ENCODE measurements at places on chromosomes 12 and 14.

- no peak for DNase-seq
Observed at GRCh38 chr12:113101751-113102150, 33.8 kb downstream of the RASAL1 start.

DNA sequence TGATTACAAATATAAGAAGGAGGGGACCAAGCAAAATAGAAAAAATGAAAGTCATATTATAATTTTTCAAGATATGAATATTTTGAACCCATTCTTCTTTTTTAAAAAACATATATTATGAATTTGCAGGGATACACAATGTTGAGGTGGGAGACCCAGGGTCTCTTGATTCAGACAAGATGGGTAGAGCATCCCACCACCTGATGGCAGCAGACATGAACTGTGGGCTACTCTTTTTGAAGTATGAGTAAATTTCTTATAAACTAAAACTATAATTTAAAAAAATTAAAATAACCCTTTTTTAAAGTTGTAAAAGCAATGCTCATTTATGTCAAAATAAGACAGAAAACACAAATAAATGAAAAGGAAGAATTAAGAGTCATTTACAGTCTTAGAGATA lies 202.7 kb upstream of the PRICKLE1 start:
- no peak for DNase-seq

- no peak for DNase-seq
Observed at GRCh38 chr14:66395300-66395699, 90.9 kb upstream of the CCDC196 start.

DNA sequence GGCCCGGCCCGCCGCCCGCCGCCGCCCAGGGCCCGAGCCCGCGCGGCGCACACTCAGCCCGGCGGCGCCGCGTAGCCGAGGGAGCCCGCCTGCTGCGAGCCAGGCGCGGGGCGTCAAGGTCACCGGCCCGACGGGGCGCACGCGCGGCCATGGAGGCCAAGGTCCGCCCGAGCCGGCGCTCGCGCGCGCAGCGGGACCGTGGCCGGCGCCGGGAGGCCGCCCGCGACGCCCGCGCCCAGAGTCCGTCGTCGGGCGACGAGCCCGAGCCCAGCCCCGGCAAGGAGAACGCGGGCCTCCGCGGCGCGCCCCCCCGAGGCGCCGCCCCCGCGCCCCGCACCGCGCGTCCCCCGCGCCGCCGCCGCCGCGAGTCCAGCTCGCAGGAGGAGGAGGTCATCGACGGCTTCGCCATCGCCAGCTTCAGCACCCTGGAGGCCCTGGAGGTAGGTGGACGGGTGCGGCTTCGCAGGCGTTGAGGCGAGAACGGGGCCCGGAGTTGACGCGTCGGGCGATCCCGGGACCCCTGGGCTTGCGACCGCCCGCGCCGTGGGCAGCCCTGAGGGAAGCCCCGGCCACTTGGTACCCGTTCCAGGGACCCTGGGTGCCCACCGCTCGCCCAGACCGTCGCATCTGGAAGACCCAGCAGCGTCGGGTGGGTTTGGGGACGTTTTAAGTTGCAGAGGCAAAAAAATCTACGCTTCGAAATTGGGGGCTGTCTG lies 629 bp downstream of the FBRSL1 start:
- peak; percentile 9 for DNase-seq

GRCh38 chr14:87278415-87278814 lies 714.6 kb downstream of the GALC start:
- no peak for DNase-seq

DNA sequence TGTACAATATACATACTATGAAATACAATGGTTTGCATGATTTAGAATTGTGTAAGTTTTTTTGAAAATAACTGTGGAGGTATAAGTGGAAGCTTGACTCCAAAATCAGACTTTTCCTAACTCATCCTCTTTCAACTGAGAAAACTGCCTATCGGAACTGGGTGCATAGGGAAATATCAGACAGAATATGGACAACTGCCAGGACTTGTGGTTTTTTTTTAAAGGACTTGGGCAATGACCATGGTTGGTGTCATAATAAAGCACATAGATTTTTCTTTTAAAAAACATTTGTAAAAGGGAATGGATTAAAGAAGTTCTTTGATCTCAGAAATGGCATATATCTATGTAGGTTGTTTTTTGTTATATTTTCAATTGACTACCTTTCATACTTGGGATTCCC lies 53.3 kb upstream of the LRRK2 start:
- DNase-seq: no peak

GRCh38 chr12:57524814-57525614 lies 2.4 kb downstream of the MBD6 start:
- no peak for DNase-seq

DNA sequence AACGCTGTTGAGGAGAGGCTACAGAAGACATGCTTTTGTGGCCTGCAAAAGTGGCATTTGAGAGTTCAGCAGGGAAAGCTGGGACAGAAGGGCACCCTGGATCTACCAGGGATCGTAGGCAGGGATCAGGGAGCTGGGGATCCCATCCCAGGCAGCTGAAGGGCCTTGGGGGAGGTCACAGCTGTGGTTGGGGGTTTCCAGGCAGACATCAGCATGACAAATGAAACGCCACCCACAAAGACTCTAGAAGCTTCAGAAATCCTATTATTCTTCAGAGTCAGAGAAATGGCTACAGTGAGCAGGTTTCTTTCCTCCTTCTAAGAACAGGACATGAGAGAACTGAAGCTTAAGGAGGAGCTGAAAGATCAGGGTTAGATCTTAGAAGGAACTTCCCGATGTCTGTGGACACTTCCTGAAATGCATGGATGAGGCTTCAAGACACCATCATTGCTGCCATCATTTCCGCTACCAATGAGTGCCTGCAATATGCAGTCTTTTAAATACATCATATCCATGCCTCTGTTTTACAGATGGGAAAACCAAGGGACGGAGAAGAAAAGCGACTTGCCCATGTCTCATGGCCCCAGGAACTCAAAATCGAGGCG lies 104.3 kb downstream of the RBM19 start:
- DNase-seq: no peak

DNA sequence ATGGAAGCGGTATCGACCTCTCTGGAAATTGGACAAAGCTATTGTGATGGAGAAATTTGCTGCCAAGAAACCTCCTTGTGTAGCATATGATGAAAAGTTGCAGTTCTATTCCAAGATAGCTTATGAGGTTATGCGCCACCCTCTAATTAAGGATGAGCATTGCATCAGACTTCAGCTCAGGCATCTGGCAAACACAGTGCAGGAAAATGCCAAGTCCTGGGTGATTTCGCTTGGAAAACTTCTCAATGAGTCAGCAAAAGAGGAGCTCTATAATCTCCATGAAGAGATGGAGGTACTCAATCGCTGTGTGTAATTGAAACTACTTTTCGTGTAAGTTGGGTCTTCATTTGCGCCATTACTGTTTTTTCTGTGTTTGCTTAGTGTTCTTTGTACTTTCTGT lies 51.2 kb downstream of the DNAH10 start:
- no peak for DNase-seq

GRCh38 chr12:124188561-124189405 lies 106.1 kb upstream of the RFLNA start:
- DNase-seq: no peak

GRCh38 chr12:111168009-111168900 lies 200.6 kb downstream of the PHETA1 start:
- no peak for DNase-seq

DNA sequence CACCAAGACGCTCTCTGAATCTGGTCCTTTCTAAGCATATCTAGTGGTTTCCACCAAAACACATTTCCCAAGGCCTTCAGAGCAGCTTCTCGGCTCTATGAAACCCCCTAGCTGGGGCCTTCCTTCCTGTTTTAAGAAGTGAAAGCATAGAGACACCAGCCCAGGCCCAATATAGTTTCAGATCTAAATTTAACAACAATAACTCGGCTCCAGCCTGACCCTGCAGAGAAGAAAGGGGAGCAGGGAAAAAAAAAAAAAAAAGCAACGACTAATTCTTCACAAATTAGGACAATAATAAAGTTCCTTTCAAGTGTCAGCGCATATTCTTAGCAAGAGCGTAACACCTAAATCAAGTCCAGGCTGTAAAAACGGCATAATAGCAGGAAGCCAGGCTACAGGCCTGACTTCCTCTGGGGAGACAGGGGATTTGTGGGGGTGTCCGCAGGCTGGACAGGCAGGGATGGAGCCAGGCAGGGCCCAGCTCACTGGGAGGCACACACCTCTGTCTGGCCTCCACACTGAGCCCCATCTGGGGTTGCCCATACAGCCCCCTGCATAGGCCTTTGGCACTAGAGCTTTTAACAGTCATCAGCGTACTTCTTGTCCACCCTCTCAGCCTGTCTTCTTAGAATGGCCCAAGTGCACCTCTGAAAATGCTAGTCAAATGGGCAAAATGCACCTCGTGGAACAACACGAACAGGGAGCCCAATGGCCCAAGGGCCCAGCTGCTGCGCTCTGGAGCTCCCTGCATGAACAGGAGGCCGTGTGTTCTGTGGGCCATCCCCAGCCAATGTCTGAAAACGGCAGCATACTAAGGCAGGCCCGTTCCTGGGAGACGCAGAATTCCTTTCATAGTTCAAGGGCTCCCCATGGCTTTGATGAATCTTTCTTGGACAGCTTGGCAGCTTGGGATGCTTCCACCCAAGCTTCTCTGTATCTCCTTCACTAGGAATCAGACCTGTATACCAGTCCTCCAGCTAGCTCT lies 772.9 kb downstream of the MED13L start:
- DNase-seq: no peak

- DNase-seq: no peak
Observed at GRCh38 chr14:90281756-90282155, 25.4 kb downstream of the PSMC1 start.

DNA sequence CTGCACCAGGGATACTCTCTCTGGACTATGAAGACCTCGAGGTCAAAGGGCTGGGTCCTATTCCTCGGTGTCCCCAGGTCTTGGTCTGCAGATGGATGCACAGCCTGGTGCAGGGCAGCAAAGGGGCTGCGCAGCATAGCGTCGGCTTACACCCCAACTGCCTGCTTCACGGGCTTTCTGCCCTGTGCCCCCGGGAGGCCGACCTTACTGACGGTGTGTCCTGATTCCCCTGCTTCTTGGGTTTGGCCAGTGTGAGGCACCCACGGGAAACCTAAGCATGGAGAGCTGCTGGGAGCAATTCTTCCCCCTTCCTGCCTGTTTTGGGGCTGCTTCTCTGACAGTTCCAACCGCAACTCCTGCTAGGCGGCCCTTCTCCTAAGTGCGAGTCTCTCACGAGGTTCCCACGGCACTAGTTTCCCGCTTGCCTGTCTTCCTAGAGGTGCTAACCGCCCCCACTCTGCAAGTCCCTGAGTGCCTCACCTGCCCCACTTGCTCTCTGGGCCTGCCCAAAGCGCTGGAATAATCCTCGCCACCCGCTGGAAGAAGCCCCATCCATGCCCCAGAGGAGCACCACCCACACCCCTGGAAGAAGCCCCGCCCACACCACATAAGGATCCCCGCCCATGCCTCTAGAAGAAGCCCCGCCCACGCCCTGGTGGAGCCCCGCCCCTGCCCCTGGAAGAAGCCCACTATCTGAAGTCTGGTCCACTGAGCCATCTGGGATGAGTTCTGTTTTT lies 54.0 kb downstream of the PRIMA1 start:
- no peak for DNase-seq

DNA sequence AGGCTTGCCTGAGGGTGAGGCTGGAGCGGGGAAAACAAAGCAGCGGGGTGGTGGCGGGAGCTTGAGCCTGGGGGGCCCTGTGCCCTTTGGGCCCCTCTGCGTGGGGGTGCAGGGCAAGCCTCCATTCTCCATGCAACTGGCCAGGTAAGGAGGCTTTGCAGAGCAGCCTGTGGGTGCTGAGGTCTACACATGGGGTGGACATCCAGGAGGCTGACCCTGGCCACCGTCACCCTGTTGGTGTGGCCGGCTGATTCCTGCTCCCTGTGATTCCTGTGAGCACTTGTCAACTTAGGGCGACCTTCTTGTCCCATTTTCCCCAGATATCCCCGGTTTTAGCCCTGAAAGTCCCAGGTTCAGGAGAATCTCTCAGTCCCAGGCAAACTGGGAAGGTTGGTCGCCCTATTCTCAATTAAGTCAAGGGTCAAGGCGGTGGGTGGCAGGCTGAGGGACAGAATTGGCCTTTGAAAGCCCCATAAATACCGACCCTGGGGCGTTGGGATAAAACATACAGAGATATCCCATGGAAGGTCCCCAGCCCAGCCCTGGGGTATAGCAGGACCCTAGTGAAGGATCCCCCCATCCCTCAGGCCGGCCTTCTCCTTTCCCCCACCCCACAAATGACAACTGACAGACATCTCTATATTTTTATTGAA lies 70.5 kb downstream of the PRIMA1 start:
- no peak for DNase-seq

GRCh38 chr12:39389399-39390150 lies 53.3 kb downstream of the KIF21A start:
- DNase-seq: no peak

DNA sequence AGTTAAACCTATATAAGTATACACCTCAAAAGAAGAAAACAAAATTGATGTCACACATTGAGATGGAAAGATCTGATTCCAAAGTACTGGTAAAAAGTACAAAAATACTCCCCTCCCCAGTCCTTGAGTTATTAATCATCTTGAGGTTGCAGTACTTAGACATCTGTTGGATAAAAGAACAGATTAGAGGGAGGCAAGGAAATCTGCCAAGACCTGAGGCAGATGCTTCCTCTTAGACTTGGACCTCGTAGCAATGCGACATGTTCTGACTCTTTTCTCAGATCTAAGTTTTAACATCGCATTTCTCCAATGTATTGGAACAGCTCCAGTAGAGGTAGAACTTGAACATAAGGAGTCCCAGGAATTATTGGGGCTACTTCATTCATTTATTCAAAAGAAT lies 187.9 kb upstream of the GRIN2B start:
- DNase-seq: no peak

DNA sequence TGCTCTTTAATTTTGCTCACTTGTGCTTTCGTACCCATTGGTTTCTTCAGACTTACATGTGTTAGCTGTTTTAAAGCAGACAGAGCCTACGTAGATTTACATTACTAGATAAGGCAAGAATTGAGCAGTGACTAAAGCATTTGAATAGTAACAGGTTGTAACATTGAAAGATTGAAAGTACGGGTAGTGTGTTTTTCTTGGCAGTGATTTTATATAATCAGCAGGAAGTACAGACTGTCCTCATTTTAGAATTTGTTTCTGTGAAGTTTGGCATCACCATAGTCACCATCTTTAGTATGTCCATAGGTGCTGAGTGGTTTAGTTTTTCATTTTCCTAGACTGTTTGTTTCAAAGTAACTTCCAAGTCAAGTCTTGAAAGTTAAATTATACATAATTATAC lies 14.0 kb downstream of the RTRAF start:
- DNase-seq: no peak

DNA sequence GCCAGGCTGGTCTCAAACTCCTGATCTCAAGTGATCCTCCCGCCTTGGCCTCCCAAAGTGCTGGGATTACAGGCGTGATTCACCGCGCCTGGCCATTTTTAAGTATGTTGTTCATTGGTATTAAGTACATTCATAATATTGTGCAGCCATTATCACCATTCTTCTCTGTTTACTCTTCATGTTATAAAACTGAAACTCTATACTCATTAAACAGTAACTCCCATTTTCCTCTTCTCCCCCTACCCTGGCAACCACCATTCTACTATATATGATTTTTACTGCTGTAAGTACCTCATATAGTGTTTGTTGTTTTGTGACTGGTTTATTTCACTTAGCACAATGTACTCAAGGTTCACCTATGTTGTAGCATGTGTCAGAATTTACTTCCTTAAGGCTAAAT lies 23.1 kb downstream of the METAP2 start:
- no peak for DNase-seq
